NCI-H2029 (cell line): ENCODE measurements at places on chromosomes 4 and X.
A peak's percentile ranks its signal among the peaks of the same experiment; 100 is the strongest.

DNA sequence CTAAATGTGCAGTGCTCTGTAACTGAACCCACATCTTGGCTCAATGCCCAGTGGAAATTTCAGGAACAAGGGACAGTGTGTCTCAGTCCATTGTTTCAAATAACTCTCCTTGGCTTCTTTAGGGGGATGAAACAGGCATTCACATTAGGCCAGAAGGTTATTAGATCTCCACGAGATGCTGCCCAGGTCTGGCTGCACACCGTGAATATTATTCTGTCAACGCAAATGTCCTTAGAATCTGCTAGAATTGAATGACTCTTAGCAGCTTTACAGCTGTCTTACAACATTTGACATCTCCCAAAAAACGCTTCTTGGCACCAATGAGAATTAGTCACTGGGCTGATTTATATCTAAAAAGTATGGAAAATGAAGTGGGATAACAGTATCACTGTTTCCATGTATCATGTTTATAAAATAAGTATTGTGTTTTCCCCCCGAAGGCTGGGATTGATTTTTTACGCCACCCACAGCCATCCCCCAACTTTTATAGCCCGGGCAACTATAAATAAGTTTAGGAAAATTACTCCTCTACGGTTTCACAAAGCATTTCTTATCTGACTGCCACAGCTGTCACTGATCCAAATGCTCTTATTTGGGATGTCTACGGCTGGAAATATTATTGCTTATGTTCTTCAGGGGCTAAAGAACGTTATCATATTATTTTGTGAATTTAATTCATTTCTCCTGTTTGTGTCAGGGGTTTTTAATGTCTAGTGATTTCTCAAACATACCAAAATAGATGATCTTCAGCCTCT is 559.7 kb upstream of the FAT1 start:
- DNase-seq: no peak

DNA sequence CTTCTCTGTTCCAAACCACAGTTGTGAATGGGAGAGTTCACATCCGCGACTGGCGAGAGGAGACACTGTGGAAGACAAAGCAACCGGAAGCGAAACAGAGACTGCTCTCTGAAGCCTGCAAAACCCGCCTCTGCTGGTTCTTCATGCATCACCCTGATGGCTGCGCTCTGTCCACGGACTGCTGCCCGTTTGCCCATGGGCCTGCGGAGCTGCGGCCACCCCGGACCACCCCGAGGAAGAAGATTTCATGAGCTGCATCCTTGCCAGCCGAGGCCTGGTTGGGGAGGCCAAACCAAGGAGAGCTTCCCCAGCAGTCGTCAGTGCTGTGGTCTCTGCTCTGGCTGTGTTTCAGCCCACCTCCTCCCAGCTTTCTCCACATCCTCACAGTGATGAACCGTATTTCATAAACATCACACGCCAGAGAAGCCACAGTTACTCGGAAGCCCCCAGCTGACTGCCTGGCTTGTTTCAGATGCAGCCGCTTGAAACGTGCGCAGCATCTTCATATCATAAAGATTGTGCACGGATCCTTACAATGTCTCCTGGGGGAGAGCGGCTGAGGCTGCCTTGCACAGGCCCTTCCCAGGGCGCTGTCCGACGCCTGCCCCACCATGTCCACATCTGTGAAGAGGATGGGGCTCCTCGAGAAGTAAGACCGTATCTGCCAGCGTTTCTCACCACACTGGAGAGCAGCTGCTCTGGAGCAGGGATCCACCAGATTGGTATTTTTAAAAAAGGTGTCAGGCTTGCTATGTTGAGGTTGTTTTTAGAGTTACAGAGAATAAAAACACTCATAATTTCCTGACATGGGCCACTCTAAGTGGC is 35.4 kb downstream of the TRMT44 start:
- DNase-seq: no peak

GRCh38 chr4:15649914-15650545 is 5.1 kb downstream of the FBXL5 start:
- peak; percentile 39 for DNase-seq

DNA sequence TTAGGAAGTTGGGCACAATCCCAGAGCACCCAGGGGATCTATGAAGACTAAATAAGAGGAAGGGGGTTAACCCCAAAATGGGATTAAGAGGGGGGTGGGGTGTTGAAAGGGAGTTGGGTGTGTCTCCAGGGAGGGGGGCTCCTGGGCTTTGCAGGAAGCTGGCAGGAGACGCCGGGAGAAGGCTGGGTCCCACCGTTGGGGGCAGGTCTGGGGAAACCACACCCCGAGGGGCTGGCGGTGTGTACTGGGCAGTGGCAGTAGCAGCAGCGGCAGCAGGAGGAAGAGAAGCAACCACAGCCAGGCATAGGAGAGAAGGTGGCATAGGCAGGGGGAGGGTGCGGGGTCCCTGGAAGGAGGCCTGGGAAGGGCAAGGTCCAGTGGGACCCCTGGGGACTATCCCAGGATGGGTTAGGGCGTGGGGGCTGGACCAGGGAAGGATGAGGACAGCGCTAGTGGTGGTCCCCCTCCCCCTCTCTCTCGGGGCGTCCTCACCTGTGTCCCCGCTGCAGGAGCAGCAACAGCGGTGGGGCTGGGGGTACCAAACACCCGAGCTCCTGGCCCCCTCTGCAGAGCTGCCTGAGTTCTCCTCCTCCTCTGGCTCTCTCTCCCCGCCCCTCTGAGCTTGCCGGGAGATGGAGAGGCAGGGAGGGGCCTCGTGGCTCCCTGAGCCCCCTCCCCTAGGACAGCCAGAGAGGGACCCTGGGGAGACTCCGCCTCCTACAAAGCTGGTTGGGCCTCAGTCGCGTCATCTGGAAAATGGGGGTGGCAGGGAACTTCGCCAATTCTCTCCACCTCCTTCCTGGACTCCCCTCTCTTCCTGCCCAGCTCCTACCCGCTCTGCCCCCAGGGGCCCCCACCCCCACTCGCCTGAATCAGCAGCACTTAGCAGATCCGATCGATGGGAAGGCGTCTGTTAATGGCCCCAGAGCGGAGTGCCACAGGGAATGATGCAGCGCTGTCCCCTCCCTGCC is at the start of gene KCND1:
TSS of gene KCND1 (minus strand) at position 596 of the 971 bp plus-strand sequence. CDS start 1,573 bp downstream, outside the sequence.
- no peak for DNase-seq

GRCh38 chrX:136708348-136708747 is 60.4 kb downstream of the CD40LG start:
- no peak for DNase-seq

DNA sequence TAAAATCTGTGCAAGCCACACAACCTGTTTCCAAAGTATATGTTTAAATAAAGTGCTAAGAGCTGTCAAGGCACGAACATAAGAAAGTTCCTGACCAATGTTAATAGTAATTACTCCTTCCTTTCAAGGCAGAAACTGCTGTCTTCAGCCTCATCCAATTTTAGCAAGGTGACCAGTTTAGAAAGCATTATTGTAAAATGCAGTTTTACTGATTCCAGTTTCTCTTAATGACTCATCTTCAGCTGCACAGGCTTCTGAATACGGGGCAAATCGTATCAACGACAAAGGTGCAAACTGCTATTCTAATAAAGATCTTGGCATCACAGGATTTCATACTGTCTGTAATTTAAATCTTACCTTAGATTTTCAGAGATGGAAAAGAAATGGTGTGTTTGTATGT is 87.5 kb downstream of the PPP3CA start:
- no peak for DNase-seq

DNA sequence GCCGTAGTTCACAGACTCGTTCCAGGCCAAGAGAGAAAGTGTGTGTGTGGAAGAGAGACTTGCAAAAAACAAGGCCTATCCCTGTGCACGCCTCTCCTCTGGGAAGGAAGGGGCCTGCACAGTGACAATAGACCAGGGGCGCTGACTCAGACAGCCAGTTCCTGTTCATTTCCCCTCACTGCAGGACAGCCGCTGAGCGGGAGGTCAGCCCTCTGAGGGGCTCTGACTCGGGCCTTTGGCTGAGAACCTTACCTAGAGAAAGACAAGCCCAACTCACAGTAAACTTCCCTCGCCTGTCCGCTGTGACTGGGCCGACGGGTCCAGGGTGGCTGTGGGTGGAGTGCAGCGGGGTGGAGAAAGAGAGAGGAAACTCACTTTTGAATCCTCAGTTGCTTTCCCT is 52.1 kb downstream of the RTL5 start:
- DNase-seq: no peak

- no peak for DNase-seq
Measured at GRCh38 chr4:178599521-178599920, 1157.3 kb upstream of the AGA start.

GRCh38 chrX:152892999-152893891 is 4.6 kb upstream of the ZNF185 start:
- DNase-seq: no peak

DNA sequence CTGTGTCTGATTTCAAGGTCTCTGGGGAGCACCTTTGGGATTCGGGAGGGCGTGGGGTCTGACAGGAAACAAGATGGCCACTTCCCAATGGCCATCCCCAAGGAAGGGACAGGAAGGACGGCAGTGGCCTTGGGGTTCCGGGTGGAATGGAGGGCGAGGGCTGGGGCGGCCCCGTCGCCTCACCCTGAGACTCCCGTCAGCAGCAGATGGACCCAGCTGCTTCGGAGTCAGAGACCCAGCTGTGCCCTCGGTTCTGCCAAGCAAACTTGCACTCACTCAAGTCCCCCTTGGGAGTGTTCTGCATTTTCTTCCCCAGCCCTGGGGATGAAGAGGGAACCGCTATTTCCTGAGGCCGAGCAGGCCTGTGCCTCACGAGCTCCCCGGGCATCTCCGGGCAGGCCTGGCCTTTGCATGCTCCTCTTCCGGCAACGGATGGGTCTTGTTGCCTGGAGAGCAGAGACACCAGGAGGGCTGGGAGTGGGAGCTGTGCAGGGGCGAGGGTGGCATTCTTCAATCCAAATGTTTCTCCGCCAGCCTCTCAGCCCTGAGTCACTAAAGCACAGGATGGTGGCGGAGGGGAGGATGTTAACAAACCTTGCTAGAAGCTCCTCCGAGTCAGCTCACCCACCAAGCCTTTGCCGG is 6.8 kb upstream of the DUSP9 start:
- no peak for DNase-seq

DNA sequence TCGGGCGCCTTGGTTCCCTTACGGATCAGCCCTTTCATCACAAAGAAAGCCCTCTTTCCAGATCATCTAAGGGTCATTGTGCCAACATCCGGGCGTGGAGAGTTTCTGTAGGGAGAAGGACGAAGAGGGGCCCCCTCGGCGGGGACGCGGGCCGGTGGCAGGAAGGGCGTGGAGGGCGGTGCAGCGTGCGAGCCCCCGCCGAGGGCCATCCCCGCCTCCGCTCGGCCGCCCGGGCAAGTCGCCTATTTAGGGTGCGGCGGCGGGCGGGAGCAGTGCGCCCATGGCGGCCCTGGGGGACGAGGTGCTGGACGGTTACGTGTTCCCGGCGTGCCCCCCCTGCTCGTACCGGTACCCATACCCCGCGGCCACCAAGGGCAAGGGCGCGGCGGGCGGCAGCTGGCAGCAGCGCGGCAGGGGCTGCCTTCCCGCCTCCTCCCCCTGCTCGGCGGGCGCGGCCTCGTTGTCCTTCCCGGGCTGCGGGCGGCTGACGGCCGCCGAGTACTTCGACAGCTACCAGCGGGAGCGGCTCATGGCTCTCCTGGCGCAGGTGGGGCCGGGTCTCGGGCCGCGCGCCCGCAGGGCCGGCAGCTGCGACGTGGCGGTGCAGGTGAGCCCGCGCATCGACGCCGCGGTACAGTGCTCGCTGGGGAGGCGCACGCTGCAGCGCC is at the start of gene ZAR1:
TSS of gene ZAR1 (plus strand) at position 241 of the 668 bp plus-strand sequence. CDS start at position 281, 40 bp downstream.
- DNase-seq: peak; percentile 34

DNA sequence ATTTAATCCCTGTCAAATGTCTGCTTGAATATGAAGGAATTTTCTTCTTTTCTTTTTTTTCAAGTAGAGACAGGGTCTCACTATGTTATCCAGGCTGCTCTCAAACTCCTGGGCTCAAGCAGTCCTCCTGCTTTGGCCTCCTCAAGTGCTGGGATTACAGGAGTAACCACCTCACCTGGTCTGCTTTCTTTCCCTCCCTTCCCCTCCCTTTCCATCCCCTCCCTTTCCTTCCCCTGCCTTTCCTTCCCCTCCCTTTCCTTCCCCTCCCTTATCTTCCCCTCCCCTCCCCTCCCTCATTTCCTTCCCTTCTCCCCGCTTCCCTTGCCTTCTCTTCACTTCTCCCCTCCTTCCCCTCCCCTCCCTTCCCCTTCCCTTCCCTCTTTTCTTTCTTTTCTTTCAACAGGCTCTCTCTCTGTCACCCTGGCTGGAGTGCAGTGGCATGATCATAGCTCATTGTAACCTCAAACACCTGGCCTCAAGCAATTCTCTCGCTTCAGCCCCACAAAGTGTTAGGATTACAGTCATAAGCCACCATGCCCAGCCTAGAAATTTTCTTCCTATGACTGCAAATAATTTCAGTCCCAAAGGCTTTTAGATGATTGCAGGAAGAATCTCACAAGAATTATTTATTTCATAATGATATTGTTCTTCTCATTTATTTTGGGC is 168.9 kb downstream of the AASDH start:
- DNase-seq: no peak
